ENCODE measurements at places on chromosomes 4 and X. TPM values are rescaled to one million over a fixed set of nuclear protein-coding genes. Genes with fewer than 3 reads are reported as not detected.

The TGIF2LX gene
- total RNA-seq: not detected

The RNF128 gene
- 7.4 TPM for total RNA-seq

The MBNL3 gene
- total RNA-seq: 3.0 TPM

The CYBB gene
- total RNA-seq: under 0.01 TPM

The MCTS1 gene
- 20.5 TPM for total RNA-seq

The NXF2B gene
- total RNA-seq: not detected

The CSAG3 gene
- not detected for total RNA-seq

The SLC4A4 gene
- total RNA-seq: 22.1 TPM

The IGSF1 gene
- total RNA-seq: not detected

The FAAH2 gene
- total RNA-seq: 0.15 TPM

The CT47A7 gene
- not detected for total RNA-seq

The PDGFC gene
- total RNA-seq: 87.6 TPM

The MGARP gene
- 12.6 TPM for total RNA-seq

The SSX4B gene
- total RNA-seq: not detected

The C4orf46 gene
- total RNA-seq: 20.3 TPM

The BEX2 gene
- total RNA-seq: 0.73 TPM

The SLC34A2 gene
- total RNA-seq: not detected

The SOD3 gene
- total RNA-seq: 42.3 TPM

The EDNRA gene
- total RNA-seq: 6.9 TPM

The EVC2 gene
- total RNA-seq: 12.7 TPM

The NXF3 gene
- total RNA-seq: not detected

The TEC gene
- 3.8 TPM for total RNA-seq

The MAGEA8 gene
- total RNA-seq: not detected

The CPZ gene
- 0.58 TPM for total RNA-seq

The NKX6-1 gene
- total RNA-seq: 18.6 TPM

The PRSS12 gene
- total RNA-seq: 158 TPM

The POF1B gene
- not detected for total RNA-seq

The SPANXC gene
- total RNA-seq: not detected

The TREX2 gene
- 1.7 TPM for total RNA-seq

The VSIG1 gene
- total RNA-seq: not detected

The CFP gene
- total RNA-seq: 0.33 TPM

The DCHS2 gene
- total RNA-seq: not detected

The TBX22 gene
- total RNA-seq: not detected

The SPANXD gene
- not detected for total RNA-seq
